ENCODE measurements at places on chromosomes 13 and 19.

- DNase-seq: no peak
Observed at GRCh38 chr13:59488436-59488835, 675.3 kb downstream of the DIAPH3 start.

DNA sequence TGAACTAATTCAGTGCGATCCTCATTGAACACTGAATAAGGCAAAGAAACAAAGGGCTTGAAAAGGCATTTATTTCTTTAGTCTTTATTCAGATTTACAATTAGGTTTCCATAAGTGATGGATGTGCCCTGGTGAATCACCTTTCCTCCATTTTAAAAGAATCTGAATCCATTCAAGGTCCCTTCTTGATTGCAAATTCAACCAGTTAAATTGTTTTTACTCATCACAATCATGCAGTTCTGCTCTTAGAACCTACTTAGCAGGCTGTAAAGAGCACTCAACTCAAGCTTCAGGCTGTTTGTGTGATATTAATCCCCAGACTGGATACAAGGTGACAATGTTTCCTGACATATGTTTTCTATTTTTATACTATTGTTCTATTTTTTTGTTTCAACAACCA, 321.0 kb downstream of the TBC1D4 start:
- DNase-seq: no peak

GRCh38 chr19:23437901-23438300, 42.6 kb upstream of the ZNF91 start:
- no peak for DNase-seq

DNA sequence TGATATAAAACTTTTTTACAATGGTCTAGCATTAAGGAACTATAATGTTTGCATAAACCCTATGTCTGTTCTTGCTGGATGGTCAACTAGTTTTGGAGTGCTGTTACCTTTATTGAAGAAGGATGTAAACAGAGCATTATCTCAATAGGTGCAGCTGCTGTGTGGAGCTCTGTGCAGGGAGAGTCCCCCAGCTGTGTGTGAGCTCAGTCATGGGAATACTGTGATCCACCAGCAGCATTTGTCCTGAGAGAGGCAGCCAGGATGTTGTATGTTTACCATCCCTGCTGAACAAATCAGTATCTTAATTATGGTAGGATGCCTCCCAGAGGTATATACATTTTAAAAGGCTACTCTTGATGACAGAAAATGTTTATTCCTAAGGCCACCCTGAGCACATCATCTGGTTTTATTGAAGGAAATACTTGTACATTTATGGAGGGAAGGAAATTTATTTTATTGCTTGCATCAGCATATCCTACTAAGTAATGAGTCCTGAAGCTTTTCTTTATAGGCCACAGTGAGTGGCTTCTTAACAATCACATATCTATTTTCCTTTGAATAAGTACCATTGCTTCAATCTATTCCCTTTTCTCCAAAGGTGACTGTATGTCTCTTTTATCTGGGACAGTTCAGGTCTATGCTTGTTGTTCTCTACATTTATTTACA, 11.7 kb downstream of the RAP2A start:
- DNase-seq: no peak

- DNase-seq: no peak
Observed at GRCh38 chr13:98327371-98328270, 150.6 kb upstream of the RNF113B start.

- no peak for DNase-seq
Observed at GRCh38 chr19:32800754-32801153, 68.8 kb downstream of the SLC7A9 start.

- no peak for DNase-seq
Observed at GRCh38 chr13:78732445-78733017, 73.6 kb upstream of the OBI1 start.

DNA sequence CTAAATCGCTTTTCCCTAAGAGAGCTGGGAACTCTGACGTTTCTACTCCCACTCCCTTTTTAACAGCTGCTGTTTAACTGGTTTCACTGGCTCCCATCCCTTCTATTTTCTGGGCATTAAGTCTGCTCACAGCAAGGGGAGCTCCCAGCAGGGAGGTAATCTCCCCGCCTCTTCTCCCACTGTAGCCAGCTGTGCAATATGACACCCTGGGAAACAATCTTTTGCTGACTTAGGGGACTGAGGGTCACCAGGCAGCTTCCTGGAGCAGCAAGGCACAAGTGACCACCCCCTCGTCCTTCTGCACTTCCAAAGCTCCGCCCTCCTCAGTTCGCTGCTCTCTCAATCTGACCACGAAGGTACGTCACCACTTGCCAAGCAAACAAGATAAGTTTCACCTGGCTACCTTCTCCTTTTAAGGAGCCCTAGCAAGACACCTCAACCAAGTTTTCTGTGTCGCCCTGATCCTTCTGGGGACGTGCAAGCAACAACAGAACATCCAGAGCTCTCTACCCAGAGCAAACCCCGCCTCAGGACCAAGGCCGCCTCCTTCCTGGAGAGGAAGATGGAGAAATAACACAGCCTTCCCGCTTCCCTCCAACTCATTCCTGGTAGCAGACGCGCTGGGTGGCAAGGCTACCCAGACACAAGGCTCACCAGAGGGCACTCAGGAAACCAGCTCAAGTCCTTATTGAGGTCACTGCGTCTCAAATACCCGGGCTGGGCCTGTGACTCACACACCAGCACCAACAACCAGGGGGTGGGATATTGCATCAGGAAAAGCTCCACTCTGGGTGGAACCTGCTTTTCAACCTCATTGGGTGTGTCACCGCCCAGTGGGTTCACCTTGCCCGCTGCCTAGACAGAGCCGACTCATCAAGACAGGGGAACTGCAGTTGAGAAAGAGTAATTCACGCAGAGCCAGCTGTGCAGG, 92.4 kb downstream of the STK24 start:
- DNase-seq: peak; percentile 60

DNA sequence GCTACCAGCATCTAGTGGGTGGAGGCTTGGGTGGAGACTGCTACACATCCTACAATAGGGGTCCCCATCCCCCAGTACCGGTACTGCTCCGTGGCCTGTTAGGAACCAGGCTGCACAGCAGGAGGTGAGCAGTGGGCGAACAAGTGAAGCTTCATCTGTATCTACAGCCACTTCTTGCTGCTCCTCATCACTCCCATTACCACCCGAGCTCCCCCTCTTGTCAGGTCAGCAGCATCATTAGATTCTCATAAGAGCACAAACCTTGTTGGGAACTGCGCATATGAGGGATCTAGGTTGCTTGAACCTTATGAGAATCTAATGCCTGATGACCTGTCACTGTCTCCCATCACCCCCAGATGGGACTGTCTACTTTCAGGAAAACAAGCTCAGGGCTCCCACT, 37.0 kb downstream of the NWD1 start:
- no peak for DNase-seq

DNA sequence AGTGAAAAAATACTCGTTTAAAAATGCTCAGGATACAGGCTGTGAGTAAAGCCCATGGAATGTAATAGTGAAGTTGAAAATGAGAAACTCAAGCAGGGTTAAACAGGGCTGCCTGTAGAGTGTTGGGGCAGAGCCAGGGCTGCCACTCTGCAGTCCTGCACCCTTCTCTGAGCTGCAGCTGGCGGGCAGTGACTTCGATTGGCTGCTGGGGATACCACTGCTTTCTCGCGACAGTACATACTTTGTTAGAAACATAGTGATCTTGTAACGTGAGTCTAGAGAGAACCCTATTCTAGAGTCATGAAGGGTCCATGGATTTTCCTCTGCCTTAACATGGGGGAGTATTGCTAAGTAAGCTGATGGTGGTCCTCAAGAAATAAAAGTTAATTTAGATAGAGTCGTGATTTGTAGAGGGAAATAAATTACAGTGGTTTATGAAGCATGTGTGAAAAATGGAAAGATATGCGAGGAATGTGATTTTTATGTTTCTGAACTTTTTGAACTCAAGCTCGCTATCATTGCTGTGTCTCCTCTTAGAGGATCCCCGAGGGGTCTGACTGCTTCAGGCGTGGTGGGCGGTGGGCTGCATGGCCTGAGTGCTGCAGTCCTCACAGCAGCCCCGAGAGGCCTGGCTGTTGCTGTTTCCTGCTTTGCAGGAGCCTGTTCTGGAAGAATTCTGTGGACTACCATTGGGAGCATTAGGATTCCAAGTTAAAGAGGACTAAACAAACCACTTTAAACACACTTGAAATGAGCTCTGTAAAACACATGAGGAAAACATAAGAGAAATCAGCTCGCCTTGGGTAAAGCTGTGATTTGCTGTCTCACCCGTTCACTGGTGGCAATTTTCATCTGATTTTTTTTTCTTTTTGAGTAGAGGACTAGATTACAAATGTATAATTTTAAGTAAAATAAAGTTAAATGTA, 95.7 kb downstream of the ARHGEF7 start:
- no peak for DNase-seq

GRCh38 chr13:74074723-74075122, 59.5 kb downstream of the KLF12 start:
- DNase-seq: no peak

DNA sequence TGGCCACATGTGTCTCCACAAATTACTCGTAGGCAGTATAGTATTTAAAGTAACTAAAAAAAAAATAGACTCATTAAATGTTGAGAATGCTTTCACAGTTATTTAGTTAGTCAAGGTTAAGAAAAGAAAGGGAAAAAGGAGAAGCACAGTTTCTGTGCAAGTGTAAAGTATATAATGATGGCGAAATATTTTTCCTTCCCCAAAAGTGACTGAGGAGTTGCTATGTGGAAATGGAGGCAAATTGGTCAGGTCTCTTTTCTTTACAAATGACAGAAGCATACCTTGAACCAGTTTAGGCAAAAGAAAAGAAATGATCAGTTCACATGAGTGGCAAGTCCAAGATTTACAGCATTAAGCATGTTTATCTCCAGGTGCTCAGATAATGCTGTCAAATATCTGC, 18.0 kb downstream of the CSNK1A1L start:
- no peak for DNase-seq

DNA sequence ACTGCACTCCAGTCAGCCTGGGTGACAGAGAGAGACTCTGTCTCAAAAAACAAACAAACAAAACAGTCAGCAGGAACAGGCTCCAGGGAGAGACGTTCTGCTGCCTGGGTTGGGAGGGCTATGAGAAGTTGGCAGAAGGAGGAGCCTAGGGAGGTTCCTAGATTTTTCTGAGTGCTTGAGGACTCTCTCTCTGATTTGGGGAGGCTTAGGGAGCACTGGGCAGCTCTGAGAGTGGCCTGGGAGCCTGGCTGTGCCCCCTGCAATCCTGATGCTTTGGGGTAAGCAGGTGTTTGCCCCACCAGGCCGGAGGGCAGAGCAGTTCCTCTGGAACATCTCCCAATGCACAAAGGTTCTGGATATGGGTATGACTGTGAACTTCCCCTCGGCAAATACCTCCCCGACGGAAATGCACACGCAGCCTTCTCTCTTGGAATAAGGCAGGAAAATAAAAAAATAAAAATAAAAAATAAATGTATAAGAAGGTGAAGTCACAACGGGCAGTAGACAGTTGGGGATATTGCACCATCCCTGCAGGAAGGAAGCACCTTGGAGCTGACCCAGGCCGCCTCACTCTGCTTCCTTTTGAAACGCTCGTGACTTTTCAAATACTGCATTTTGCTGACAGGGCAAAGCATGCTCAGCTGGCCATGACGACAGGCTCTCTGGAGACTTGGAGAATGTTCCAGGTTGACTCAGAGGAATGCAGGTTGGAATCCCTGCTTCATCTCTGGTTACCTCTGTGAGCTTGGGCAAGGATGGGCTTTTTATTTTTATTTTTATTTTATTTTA, 26.5 kb upstream of the HOMER3 start:
- DNase-seq: no peak

DNA sequence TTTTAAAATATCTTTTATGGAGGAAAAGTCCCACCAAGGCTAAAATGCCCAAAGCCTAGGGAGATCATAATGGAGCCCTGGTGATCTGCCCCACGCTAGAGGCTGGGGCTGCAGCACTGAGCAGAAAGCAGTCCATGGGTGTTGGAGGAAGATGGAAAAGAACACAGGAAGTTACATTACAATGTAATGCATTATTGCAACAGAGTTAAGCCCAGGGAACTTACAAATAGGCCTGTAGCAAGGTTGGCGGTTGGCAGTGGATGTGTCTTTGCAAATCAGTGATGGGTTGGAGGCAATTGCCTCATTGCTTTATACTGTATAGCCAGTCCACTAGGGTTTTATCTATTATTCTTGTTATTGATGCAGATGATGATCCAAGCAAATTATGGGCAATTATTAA, 399.9 kb downstream of the NDFIP2 start:
- DNase-seq: no peak

GRCh38 chr13:99215184-99215830, 14.7 kb downstream of the UBAC2 start:
- no peak for DNase-seq

- peak; percentile 17 for DNase-seq
Observed at GRCh38 chr13:27406178-27406939, 18.1 kb upstream of the GTF3A start.

GRCh38 chr19:4534836-4535658, at the start of gene PLIN5:
TSS of gene PLIN5 (minus strand) at chr19:4535224. CDS start at chr19:4534074, 1,150 bp downstream.
- no peak for DNase-seq

- no peak for DNase-seq
Observed at GRCh38 chr13:110503979-110504499, 57.5 kb downstream of the RAB20 start.

DNA sequence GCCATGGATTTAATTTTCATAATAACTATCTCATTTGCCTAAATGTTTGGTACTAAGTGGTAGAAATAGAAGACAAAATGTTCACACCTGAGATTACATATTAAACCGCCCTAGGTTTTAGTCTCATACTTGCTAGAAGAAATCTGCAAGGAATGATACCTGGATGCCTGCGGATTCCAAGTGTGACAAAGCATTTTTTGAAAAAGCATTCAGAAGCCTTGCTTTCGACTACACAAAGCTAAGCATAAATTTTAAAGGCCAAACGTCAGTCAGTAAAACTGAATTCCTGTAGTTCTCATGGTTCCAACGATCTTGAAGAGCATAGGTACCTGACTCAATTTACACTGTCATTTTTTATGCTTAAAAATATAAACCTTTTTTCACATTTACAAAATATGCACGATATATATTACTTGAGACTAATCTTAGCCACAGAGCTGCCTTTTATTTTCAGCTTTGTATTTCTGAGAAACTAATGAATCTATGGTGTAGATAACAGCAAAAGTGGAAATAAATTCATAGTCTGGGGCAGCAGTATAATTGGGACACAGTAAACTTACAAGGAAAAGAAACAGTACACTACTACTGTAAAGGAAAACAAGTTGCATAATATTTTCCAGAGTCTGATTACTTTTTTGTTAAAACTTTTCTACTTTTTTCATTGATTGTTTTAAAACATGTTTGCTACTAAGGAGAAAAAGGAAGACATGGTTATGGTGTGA, 1.2 kb upstream of the LRRC63 start:
- no peak for DNase-seq

- no peak for DNase-seq
Observed at GRCh38 chr13:91652404-91653301, 254.2 kb downstream of the GPC5 start.

DNA sequence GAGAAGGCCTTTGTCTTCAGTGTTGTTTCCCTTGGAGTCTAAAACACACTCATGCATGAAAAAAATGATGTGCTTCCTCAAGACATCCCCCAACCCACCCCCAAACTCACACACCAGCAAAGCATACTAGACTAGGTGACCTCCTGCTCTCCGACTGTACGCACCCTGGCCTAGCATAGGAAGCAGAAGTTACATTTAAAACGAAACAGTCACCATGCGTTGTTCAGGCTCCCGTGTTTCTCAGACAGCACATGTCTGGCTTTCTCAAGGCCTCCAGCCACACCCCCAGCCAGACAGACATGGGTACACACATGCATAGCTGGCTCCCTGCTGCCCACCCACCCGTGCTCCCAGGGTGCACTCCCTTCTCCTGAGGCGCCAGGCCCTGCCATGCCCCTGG, 28.7 kb upstream of the C1QTNF9 start:
- no peak for DNase-seq

GRCh38 chr13:57925751-57926150, 294.2 kb downstream of the PCDH17 start:
- DNase-seq: no peak
